ENCODE measurements at places on chromosomes 4 and X. TPM values are rescaled to one million over a fixed set of nuclear protein-coding genes. Genes with fewer than 3 reads are reported as not detected.

GRIA3 gene
- not detected for total RNA-seq

ASB9 gene
- not detected for total RNA-seq

- no peak for DNase-seq
Observed at GRCh38 chr4:41110050-41110449, 104.3 kb downstream of the APBB2 start.

BANK1 gene
- total RNA-seq, result not detected

- DNase-seq, result peak; percentile 61
Observed at GRCh38 chr4:147924604-147925412, 192.9 kb downstream of the ARHGAP10 start.

ATOH1 gene
- not detected for total RNA-seq

KDM5C gene
- total RNA-seq, result 69.8 TPM

DNA sequence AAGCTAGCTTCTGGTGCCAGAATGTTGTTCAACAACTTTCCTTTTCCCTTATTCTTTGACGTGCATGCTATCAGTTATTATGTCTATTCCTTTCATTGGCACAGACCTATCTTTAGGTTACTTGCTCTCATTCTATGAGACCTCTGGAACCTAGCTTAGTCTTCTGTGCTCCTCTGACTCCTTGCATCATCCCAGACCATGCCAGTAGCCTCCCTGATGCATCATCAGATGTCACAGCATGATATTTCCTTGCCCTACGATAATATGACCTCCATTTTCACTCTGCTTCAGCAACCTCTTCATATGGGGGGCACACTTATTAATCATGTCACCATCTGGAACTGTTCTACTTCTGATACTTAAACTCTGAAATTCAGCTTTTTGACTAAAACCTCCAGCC is 37.2 kb downstream of the CLCN5 start:
- no peak for DNase-seq

TSPAN7 gene
- total RNA-seq, result not detected

SHISA3 gene
- 6.1 TPM for total RNA-seq

- DNase-seq, result no peak
Observed at GRCh38 chr4:131370846-131371245, 1778.2 kb upstream of the PCDH10 start.
